ENCODE measurements at places on chromosomes 12 and 14.

GRCh38 chr12:9662488-9662887 lies 7.0 kb upstream of the CLEC2D start:
- no peak for DNase-seq

DNA sequence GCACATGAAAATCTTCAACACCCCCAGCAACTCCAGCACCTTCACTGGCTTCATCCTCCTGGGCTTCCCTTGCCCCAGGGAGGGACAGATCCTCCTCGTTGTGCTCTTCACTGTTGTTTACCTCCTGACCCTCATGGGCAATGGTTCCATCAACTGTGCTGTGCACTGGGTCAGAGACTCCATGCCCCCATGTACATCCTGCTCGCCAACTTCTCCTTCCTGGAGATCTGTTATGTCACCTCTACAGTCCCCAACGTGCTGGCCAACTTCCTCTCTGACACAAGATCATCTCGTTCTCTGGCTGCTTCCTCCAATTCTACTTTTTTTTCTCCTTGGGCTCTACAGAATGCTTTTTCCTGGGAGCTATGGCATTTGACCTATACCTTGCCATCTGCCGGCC lies 11.5 kb upstream of the OR11G2 start:
- DNase-seq = no peak

DNA sequence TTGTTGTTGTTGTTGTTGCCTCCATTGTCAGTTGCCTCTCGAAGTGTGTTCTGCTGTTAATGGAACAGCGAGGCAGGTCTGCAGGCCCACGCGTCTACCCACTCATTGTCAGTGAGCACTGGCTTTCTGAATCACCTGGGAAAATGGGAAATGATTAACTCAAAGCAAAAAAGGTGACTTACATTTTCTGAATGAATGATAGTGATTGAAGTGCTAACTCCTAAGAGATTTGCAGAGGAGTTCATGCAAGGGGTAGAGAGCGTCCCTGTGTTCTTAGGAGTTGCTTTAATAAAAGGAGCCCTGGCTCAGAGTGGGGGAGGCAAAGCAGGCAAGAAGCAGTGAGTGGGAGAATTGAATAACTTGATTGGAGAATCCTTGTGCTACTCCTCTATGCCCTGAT lies 177.6 kb downstream of the CAND1 start:
- DNase-seq = no peak

- peak; percentile 53 for DNase-seq
Observed at GRCh38 chr12:124125203-124125871, 152.3 kb downstream of the ZNF664 start.

- DNase-seq = no peak
Observed at GRCh38 chr14:79564371-79564770, 646.9 kb downstream of the DIO2 start.

- no peak for DNase-seq
Observed at GRCh38 chr12:14886271-14886670, 617 bp upstream of the MGP start.

DNA sequence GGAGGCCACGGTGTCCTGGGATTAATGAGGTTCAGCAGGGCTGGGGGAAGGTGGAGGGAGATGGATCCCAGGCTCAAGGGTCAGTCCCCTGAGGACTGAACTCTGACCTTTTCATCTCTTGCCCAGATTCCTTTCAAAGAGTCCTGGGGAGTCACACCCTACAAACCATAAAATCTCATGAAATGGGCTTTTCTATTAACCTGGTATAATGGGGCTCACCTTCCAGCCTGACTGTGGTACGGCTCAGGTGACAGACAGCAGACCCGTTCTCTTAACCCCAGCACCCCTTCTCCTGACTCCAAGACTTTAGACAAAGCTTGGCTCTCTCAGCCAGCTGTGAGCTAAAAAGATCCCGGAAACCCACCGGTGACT lies 268.2 kb downstream of the ADGRD1 start:
- no peak for DNase-seq

DNA sequence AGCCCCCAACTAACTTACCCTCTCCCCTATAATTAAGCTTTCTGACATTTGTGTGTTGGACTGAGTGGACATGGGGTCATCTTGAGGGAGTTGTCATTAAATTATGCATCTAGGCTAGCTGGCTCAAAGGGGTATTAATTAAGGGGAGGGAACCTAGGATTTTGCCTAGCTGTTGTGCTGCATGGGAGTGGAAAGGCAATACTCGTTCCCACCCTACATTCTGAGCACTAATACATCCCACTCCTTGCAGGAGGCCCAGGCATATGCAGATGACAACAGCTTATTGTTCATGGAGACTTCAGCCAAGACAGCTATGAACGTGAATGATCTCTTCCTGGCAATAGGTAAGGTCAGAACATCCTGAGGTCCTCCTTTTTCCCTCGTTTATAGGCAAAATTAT lies 6.0 kb upstream of the SUOX start:
- no peak for DNase-seq

GRCh38 chr12:89475203-89475990 lies 49.2 kb downstream of the GALNT4 start:
- DNase-seq = no peak

- DNase-seq = no peak
Observed at GRCh38 chr12:84840356-84840755, 72.2 kb downstream of the SLC6A15 start.

DNA sequence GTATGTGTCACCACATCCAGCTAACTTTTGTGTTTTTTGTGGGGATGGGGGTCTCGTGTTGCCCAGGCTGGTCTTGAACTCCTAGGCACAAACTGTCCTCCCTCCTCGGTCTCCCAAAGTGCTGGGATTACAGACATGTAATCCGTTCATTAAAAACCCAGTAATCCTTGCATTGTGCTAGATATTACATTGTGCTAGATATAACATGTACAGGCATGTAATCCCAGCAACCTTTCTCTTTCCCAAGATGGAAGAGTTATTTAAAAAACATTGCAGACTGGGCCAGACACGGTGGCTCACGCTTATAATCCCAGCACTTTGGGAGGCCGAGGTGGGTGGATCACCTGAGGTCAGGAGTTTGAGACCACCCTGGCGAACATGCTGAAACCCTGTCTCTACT lies 19.7 kb downstream of the ELK3 start:
- no peak for DNase-seq

All from GM12864 (cell line).